IPS-NIHi11 (cell line): ENCODE measurements at places on chromosomes 7 and 10.

DNA sequence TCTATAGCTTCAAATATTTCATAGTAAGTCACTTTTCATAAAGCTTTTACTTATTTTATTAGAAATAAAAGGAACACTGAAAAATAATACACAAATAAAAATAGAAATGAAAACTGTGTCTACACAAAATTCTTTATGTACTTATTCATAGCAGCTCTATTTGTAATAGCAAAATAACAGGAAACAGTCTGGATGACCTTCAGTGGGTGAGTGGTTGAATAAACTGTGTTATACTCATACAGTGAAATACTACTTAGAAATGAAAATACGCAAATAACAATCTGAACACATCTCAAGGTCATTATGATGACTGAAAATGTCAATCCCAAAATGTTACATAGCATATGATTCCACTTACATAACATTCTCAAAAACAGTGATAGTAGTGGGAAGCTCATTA, 138.7 kb upstream of the PCLO start:
- DNase-seq: no peak

DNA sequence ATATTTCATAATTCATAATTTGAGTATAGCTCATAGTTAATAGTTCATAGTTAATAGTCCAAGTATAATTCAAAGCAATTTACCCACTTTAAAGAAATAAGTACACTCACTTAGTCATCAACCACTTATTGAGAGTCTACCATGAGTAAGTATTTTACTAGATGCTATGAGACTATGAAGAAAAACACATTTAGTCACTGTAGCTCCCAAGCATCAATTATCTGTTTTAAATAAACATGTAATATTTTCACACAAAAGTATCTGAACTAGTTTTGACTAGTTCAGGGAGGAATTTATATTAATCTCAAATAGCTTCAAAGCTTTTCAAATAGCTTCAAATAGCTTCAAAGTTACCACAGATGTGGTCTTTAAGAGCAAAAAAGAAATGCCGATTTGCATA, 119.2 kb downstream of the ANK3 start:
- no peak for DNase-seq

- DNase-seq: no peak
These were observed 81.4 kb upstream of the LAMB4 start for GRCh38 chr7:108211382-108212201.

DNA sequence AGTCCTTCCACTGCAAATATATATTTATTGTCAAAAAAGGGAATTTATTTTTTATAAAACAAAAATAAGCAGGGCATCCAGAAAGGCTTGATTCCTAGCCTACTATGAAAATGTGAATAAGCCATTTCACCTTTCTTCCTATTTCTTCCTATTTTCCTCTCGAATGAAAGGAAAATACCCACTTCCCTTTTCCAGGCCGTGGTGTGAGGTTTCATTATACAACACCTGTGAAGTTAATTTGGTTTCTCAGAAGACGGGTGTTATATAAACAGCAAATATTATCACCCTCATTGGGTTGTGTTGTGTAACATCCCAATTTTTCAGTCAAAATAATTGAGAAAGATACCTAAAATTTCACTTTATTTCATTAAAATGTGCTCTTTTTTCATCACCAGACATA, 214.3 kb downstream of the DGKB start:
- no peak for DNase-seq

- DNase-seq: no peak
These were observed 80.0 kb downstream of the FBXL13 start for GRCh38 chr7:102994567-102994966.
